ENCODE measurements at places on chromosomes 6 and 20.

GRCh38 chr6:27924179-27924578 is 12.0 kb upstream of the OR2B2 start:
- DNase-seq: no peak

DNA sequence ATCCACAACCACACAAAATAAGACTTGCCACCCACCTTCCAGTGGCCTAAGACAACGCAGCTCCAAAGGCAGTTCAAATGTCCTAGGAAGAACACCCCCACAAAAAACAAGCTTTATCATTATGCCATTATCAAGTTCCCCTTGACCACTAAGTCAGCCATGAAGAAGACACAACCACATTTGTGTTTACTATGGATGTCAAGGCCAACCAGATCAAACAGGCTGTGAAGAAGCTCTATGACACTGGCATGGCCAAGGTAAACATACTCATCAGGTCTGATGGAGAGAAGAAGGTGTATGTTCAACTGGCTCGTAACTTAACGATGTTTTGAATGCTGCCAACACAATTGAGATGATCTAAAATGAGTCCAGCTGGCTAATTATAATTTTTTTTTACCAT is 26.1 kb downstream of the SEC63 start:
- DNase-seq: no peak

GRCh38 chr6:8990075-8990474 is 554.7 kb upstream of the SLC35B3 start:
- DNase-seq: no peak

DNA sequence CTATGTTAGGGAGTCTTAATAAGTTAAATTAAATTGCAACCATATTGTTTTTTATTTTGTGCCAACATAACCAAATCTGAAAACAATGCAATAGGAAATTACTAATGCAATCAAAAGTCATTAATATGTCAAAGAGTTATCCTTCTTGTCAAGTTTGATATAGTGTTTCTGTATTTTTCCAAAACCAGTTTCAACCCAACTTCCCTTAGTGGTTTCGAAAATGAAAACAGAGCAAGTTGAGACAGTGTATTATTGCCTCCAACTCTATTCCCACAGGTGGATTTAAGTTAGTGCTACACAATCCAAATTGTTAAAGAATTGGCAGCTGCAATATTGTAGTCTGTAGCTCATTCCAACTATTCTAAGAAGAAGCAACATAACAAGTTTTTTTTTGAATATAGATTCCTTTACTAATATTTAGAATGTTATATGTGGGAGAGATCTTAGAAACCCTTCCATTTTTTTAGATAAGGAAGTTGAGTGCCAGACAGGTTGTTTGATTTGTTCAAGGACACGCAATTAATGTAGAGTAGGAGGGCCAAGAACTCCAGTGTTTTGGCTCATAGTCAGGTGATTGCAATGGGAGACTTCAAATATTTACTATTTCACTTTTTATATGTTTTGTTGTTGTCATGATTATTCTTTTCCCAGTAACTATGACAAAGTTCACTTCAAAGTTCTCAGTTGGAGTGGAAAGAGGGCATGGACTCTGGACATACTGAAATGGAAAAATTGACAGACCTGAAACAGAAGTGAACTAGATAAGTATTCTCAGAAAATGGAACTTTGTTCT is 282.4 kb upstream of the HSF2 start:
- no peak for DNase-seq

GRCh38 chr20:38252292-38253288 is 7.9 kb downstream of the KIAA1755 start:
- no peak for DNase-seq

- DNase-seq: no peak
Observed at GRCh38 chr6:39088331-39088730, 26.7 kb downstream of the SAYSD1 start.

GRCh38 chr6:113960795-113961194 is 10.2 kb downstream of the HDAC2 start:
- DNase-seq: no peak

- DNase-seq: peak; percentile 82
Observed at GRCh38 chr20:34875642-34876405, 588 bp upstream of the ACSS2 start.

DNA sequence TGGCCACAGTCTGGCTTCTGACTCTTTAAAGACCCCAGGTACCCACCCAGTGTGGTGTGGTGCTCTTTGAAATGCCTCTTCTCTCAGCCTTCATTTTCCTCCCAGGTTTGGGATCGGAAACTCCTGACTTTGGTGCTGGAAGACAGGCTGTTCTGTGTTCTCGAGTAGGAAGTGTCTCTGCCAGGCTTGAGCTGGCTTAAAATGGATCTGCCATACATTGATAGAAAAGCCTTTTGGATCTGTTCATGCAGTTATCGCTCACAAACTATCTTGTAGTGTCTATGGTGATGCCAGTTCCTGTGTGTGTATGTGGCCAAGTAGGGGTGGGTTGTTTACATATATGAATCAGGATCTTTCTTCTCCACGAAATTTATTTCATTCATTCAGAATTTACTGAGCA is 307.3 kb upstream of the CHD6 start:
- DNase-seq: no peak

- no peak for DNase-seq
Observed at GRCh38 chr6:25899580-25900408, 25.8 kb upstream of the SLC17A3 start.
